ENCODE measurements at places on chromosomes 3 and 15. TPM values are rescaled to one million over a fixed set of nuclear protein-coding genes. Genes with fewer than 3 reads are reported as not detected.

NMNAT3 gene
- 1.3 TPM for total RNA-seq

RARRES1 gene
- total RNA-seq: 9.2 TPM

SPATA12 gene
- total RNA-seq: 0.47 TPM

CD80 gene
- total RNA-seq: not detected

MCF2L2 gene
- 0.10 TPM for total RNA-seq

ISL2 gene
- total RNA-seq: 4.7 TPM

DPP8 gene
- 19.9 TPM for total RNA-seq

SLC9C1 gene
- not detected for total RNA-seq

TRH gene
- total RNA-seq: not detected

GOLGA6D gene
- 0.03 TPM for total RNA-seq

CDHR4 gene
- total RNA-seq: 0.44 TPM

LMLN gene
- 2.5 TPM for total RNA-seq

SRGAP3 gene
- total RNA-seq: 0.61 TPM

SST gene
- not detected for total RNA-seq

CLDN16 gene
- total RNA-seq: not detected

C2CD4A gene
- total RNA-seq: 0.05 TPM

FBXW12 gene
- not detected for total RNA-seq

SSUH2 gene
- total RNA-seq: 1.2 TPM

MUC20 gene
- 0.73 TPM for total RNA-seq

CAMK1 gene
- 16.2 TPM for total RNA-seq

GALNT15 gene
- total RNA-seq: 0.05 TPM

RNF123 gene
- total RNA-seq: 17.6 TPM

PLIN1 gene
- total RNA-seq: 0.08 TPM

CTXND1 gene
- total RNA-seq: 0.01 TPM

PCOLCE2 gene
- 29.0 TPM for total RNA-seq

FAM81A gene
- total RNA-seq: 12.7 TPM

GOLGA6L2 gene
- total RNA-seq: not detected

PRSS50 gene
- total RNA-seq: not detected

NMD3 gene
- total RNA-seq: 47.8 TPM

MAP1A gene
- total RNA-seq: 0.69 TPM

PLCH1 gene
- total RNA-seq: 0.97 TPM

PP2D1 gene
- total RNA-seq: not detected

NUP210 gene
- total RNA-seq: 41.9 TPM

LXN gene
- total RNA-seq: 69.2 TPM

FGF7 gene
- not detected for total RNA-seq

MEIS2 gene
- 8.7 TPM for total RNA-seq

GOLGA8Q gene
- total RNA-seq: 0.18 TPM

RLBP1 gene
- not detected for total RNA-seq

KBTBD13 gene
- total RNA-seq: not detected

CPNE4 gene
- 4.0 TPM for total RNA-seq
